Activated CD4-positive, alpha-beta T cell treated with anti-CD3 and anti-CD28 coated beads for 1 hour (primary cell): ENCODE measurements at places on chromosomes 4 and X.

DNA sequence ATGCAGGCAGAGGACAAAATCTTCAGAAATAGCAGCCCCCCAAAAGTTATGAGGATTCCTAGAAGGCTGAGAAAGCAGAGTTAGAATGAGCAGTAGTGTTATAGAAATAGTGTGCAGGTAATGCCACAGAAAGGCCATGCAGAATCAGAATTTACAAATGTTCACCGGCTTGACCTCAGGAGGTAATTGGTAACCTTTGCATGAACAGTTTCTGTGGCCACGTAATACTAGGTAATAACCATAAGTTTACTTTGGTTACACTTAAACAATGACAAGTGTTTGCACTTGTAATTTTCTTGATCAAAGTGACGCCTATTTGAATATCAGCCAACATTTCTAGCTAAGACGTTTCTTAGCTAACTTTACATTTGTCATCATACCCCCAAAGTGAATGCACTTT lies 393.6 kb downstream of the GPAT3 start:
- no peak for DNase-seq

DNA sequence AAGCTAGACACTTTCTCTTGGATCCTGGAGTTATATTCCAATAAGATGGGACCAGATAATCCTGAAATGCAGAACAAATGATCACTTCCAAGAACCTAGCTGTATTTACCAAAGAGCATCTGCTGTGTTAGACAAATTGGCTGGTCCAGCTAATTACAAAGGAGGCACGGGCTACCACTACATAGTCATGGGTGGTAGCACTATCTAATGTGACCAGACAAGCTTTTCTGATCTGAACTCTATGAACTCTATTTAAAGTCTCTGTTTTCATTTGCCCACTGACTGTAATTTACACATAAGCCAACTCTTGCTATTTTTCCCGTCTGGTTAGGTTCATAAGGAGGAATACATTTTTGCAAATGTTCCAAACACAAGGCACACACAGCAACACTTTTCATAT lies 34.6 kb downstream of the LNX1 start:
- no peak for DNase-seq

DNA sequence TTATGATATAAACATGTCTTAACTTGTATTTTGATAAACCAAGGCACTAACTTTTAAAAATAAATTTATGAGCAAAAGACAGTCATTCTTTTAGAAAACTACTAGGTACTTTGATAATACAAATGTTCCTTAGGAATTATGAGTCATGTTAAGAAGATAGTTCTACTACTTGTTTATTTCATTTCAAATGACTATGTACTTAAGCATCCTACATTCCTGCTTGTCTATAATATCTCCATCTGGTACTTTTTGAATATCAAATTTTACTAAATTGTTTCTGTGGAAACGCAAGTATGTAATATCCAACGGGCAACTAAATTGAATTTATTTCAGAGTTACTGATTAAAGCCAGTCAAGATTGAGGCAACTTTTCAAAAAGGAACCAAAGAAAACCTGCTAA lies 61.8 kb downstream of the CAMK2D start:
- DNase-seq, result no peak

GRCh38 chr4:94407846-94408245 lies 43.9 kb upstream of the PDLIM5 start:
- no peak for DNase-seq

DNA sequence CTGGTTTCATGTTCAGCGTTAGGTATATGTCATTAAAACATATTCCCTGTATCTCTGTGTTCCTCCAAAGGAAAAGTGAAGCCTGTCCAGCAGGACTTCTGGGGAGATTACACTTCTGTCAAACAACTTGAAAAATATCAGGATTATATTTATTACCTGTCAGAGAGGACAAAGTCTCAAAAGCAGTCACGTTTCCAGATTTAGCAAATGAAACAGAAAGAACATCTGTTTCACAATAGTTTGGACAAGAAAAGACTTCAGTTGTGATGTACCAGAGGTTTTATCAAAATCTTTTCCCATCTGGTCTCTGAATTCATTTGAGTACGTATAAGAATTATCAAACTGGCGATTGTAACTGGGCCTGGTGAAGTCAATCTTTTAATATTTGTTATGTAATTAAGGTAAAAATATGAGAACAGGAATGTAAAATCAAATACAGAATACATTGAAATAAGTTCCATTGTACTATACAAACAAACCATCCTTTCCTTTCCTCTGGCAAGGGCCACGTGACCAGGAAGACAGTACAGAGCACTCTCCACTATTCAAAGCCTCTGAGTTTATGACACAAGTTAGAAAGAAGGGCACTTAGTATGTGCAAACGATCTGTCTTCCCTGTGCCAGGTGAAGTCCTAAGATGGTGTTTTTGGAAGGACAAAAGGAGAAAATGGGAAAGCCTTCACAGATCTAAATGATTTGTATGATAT lies 3.2 kb downstream of the CASP3 start:
- DNase-seq, result no peak

DNA sequence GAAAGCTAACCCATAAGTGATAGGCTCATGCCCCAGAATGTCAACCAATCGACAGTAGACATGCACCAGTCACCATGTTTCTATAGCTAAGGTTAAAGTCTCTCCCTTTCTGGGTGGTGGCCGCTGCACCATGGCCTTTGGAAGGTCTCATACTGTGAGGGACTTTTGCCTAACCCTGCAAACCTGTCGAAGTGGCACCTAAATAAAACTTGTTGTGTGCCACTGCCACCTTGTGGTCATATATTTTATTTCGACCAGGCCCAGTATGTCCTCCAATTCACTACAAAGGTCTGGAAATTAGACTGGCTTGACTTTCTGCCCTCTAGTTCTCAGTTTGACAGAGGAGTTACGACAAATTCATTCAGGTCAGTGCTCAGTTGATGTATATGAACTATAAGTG lies 163.1 kb downstream of the SMARCA1 start:
- DNase-seq, result peak; percentile 7

GRCh38 chr4:7901311-7901885 lies 38.3 kb downstream of the AFAP1 start:
- no peak for DNase-seq

DNA sequence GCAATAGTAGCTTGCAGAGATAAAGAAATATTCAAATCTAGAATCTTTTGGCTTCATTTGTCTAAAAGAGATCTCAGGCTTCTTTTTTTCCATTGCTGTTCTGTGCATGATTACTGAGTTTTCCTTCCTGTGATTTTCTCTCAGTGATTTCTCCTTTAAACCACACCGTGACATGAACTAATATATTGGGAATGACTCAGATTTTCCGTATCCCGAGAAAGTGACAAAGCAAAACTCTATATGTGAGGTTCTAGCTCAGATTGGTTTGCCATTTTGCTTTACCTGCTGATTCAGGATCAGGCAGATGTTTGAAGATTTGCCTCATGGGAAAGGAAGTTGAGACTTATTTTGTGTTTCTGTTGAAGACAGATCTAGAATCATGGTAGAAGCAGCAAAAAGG lies 59.4 kb downstream of the MTHFD2L start:
- DNase-seq, result no peak

- no peak for DNase-seq
These were observed 50.8 kb downstream of the ZFYVE28 start for GRCh38 chr4:2367626-2368025.

- no peak for DNase-seq
These were observed 227.1 kb upstream of the JADE1 start for GRCh38 chr4:128582427-128582870.

GRCh38 chr4:121454251-121454979 lies 73.6 kb upstream of the QRFPR start:
- no peak for DNase-seq

- DNase-seq, result no peak
These were observed 1.0 kb upstream of the DAPP1 start for GRCh38 chr4:99815597-99816011.

GRCh38 chr4:139853309-139853708 lies 187.7 kb downstream of the MGST2 start:
- no peak for DNase-seq

DNA sequence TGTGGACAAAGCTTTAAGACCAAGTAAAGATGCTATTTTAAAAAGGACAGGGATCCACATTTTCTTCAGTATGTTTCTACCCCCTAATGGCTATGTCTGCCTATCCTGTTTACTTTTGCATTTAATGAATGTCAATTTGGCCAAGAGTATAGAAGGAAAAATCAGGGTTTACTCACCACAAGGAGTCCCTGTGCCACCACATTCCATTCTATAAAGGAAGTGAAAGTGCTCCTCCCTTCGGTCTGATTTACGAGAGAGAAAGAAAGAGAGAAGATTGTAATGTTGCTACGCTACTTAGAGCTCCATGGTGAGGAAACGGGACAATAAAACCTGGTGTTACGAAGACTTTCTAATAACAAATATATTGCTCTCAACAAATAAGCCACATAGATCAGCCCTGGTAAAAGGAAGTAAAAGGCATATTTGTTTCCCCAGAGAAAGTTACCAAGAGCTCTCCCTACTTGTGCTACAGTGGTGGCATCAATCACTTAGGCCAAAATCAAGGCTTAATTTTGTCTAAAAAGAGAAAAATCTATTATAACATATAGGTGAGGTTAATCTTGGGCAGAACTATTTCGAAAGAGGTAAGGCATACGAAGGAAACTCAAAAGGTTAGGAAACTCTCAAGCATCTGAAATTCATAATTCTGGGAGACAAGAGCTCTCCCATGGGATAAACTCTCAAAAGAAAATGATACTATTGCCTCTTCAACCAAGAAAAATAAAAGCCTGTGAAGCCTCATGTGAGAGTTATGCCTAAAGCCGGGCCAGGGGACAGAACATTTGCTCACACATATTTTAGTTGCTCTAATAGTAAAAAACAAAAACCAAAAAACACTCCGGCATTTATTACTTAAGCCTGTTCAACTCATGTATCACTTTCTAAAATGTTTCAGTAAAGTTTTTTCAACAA lies 29.5 kb downstream of the TAPT1 start:
- no peak for DNase-seq

DNA sequence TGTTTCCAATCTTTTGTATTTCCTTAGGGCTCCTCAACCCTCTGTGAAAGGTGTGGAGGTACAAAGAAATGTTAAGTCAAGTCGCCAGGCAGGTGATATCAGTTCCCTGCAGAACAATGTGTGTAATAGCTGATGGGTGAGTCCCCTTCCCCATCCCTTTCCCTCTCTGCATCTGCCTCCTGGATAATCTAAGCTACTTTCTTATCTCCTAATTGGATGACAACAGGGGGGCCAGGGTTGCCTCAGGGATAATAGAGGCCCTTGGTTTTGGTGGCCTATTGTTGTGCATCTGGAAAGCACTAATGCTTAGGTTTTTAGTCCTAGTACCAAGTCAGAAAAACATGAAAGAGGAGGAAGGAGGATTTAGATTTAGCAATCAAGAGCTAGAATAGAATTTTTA lies 29.1 kb downstream of the MAGED1 start:
- no peak for DNase-seq

- no peak for DNase-seq
These were observed 126.3 kb upstream of the POF1B start for GRCh38 chrX:85505801-85506200.

DNA sequence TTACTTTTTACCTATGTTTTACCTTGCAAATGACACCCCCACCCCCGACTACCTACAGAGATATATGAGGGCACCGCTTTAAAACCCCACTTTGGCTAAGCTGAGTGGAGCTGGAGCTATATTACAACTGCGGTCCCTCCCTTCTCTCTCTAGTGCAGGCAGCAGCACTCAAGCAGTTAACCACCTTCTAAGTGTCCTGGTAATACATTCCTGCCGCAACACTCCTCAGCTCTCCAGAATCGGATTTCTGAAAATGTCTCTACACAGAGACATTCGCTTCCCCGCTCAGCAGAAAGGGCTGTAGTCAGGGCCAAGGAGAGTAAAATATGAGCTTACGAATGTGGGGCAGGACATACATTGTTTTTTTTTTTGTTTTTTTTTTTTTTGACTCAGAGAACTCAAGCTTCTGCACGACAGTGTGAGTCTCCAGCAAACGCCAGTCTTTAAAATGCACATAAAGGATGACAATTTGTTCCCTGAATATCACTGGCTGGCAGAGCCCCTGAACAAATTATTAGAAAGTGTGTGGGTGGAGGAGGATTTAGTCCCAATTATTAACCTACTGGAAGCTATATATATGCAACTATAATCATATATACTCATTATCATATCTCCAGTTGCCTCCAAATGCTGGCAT lies 287.0 kb upstream of the TET2 start:
- no peak for DNase-seq

GRCh38 chr4:7478665-7479064 lies 43.9 kb upstream of the PSAPL1 start:
- no peak for DNase-seq

DNA sequence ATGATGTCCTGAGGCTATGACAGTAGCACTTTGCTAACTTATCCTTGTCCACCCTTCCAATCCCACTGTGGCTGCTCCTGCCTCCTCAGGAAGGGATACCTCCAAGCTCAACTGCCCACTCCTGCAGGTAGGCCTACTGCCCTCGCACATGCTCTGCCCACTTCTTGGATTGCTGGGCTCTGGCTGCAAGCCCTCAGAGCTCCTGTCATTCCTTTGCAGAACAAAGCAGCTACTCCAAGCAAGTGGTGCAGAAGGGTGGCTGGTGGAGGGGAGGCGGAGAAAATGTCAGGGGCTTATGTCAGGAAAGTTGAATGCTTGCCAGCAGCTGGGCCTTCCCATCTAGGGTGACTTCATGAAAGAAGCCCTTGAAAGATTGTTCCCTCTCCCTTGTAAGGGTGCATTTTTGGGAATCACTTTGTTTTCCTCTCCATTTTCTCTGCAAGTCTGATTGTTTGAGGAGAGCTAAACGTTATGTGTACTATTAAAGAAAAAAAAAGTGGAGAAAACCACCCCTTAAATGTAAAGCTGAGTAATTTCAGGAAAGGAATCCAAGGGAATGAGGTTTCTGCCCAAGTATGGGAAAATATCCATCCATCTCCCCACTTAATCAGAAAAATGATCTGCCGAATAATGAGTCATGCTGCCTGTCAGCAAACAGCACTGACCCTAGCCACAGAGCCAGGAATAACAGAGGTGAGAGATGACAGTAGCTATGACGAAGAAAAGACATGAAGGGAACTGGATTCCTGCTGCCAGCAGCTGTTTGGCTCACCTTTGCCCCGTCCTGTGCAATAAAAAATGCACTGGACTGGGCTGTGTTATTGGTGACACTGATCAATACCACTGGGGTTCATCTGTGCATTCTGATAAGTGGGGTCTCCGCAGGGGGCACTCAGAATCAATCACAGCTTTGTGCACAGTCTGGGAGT lies 102.0 kb downstream of the RTL5 start:
- DNase-seq, result no peak

GRCh38 chr4:75919920-75920319 lies 17.7 kb upstream of the PPEF2 start:
- no peak for DNase-seq

- DNase-seq, result peak; percentile 19
These were observed 12.4 kb upstream of the NFXL1 start for GRCh38 chr4:47926667-47927258.

- no peak for DNase-seq
These were observed 113.0 kb downstream of the RBM47 start for GRCh38 chr4:40516651-40517050.

GRCh38 chr4:120659616-120660170 lies 262.8 kb downstream of the PRDM5 start:
- no peak for DNase-seq

GRCh38 chr4:75561789-75562188 lies 5.9 kb downstream of the ODAPH start:
- no peak for DNase-seq

- DNase-seq, result no peak
These were observed 93.3 kb upstream of the ARSJ start for GRCh38 chr4:114072781-114073180.

- no peak for DNase-seq
These were observed 207.3 kb downstream of the MID1IP1 start for GRCh38 chrX:39008549-39008948.
